Fibroblast of skin of left biceps (primary cell): ENCODE measurements at places on chromosomes 16 and 17.
A peak's percentile ranks its signal among the peaks of the same experiment; 100 is the strongest.

GRCh38 chr16:79480056-79480455, 120.5 kb downstream of the MAF start:
- DNase-seq: no peak

GRCh38 chr17:72240333-72240732, 119.5 kb downstream of the SOX9 start:
- DNase-seq: no peak

GRCh38 chr16:6641091-6641490, 691.6 kb upstream of the RBFOX1 start:
- DNase-seq: no peak

DNA sequence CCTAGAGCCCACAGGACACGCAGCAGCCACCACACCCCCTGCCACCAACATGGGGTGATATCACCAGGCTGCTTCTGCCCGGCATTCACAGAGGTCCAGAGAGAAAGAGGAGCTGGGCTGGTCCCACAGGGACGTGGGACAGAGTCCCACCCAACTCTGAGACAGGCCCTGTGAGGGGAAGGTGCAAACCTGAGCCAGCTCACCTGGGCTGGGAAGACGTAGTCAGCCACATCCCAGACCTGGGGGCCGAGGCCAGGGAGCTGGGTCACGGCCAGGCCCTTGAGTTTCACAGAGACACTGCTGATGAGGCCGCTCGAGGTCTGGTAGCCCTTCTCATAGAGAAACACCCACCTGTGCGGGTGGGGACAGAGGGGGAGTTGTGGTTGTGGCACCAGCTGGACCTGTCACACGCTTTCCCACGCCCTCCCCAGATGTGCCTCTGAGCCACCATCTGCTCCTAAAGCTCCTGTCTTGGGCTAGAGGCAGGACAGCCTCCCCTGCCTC, 11.2 kb downstream of the P2RX1 start:
- no peak for DNase-seq

GRCh38 chr16:59540621-59541020, 806.5 kb upstream of the GOT2 start:
- DNase-seq: no peak

GRCh38 chr16:2457267-2457666, 2.6 kb upstream of the TEDC2 start:
- DNase-seq: no peak

DNA sequence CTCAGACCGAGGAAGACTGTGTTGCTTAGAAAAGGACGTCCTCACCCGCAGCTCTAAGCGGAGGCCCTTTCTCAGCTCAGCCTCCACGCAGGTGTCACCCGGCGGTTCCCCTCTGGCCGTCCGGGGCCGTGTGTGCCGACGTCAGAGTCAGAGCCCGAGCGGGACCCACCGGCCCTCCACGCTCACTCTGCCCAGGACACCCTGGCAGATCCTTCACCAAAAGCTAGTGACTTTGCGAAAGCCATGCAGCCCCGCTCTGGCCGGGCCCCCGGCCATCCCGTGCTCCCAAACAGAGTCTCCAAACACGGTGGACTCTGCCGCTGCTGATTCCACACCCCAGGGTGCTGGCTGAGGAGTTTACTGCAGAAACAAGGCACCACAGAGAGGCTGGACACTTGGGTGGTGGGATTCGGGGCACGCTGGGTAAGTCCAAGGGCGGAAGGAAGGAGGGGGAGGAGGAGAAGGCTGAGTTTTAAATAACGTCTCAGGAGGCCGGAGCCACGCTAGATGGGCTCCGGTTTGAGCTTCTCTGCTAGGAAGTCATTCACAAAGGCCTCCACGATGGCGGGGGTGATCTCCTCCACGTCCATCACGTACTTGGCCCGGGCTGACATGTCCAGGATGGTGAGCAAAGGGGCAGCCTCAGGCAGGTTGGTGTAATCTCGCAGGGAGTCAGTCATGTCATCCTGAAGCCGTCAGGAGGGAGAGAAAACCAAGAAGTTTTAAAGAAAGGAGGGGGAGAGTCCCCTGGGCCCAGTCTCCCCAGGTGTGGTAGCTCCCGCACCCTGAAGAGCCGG, 18.5 kb downstream of the MRM3 start:
- DNase-seq: no peak

GRCh38 chr17:51035431-51035830, 85.2 kb downstream of the SPAG9 start:
- peak; percentile 83 for DNase-seq

DNA sequence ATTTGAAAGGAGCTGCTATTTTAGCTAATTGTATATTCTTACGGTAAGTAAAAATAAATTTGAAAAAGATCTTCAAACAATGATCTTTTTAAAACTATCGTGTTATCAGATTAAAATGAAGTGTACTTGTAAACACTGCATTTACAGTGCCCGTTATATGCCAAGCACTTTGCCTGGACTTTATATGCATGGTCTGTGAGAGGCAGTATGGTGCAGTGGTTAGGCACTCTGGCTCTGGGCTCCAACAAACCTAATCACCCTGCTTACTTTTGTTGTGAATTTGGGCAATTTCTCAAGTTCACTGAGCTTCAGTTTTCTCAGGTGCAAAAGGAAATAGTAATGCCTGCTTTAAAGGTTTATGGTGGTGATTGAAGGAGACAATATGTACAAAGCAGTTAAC, 1.4 kb downstream of the PMP22 start:
- DNase-seq: no peak

- no peak for DNase-seq
These were observed 560 bp upstream of the FAM20A start for GRCh38 chr17:68601565-68602288.

DNA sequence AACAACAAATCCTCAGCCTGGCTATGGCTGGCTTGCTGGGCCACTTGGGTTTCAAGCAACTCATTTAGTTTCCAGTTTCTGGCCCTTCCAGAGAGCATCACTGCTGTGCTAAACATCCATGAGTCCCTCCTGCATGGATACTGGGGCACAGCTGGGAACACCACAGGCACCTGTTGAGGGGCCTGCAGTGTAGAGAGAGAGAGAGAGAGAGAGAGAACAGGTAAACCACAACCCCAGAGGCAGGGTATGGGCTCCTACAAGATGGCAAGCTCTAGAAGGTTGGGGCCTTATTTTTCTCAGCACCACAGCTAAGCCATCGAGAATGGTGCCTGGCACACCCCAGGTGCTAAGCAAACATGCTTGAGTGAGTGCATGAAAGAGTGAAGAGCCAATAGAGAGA, 120.3 kb downstream of the RBFOX3 start:
- no peak for DNase-seq

DNA sequence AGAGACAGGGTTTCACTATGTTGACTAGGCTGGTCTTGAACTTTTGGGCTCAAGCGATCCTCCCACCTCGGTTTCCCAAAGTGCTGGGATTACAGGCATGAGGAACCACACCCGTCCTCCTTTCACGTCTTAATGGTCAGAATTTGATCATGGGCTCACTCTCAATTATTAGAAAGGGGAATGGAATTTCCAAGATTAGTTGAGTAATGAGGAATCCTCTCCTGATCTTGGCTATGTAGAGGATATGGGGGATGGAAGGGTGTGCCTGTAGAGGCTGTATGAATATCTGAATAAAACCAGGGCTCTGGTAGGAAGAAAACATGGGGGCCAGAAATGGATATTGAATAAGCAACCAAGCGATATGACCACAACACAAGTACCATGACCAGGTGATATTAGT, 25.9 kb upstream of the SMURF2 start:
- peak; percentile 55 for DNase-seq

DNA sequence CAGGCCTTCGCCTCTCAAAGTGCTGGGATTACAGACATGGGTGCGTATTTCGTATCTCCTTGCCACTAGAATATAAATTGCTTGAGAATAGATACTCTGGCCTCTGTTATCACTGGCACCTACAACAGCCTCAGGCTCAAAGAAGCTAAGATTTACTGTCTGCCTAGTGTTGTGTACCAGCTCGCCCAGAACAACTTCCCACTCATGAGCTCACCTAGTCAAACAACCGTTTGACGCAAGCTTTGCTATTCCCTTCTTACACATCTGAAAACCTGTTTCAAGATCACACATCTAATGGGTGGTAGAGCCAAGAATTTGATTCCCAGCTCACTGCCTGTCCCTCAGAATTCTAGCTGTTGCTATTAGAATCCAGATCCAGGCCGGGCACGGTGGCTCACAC, 24.4 kb downstream of the MIS12 start:
- no peak for DNase-seq

- DNase-seq: peak; percentile 53
These were observed 133.1 kb downstream of the ABCA8 start for GRCh38 chr17:68821860-68822696.

DNA sequence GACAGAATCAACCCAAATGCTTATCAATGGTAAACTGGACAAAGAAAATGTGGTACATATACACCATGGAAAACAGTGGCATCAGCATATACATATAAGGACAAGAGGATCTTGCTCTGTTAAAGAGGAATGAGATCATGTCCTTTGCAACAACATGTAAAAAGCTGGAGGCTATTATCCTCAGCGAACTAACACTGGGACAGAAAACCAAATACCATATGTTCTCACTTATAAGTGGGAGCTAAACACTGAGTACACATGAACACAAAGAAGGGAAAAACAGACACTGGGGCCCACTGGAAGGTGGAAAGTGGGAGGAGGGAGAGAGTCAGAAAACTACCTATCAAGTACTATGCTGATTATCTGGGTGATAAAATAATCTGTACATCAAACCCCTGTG, 447.3 kb upstream of the MAF start:
- no peak for DNase-seq

GRCh38 chr17:62823111-62823893, 15.2 kb upstream of the MARCHF10 start:
- DNase-seq: no peak
